Stimulated activated CD4-positive, alpha-beta T cell treated with anti-CD3 and anti-CD28 coated beads, Interleukin-1b, Interleukin-23, amount 100 ng/mL, for 1 hour (primary cell): ENCODE measurements at places on chromosomes 4 and X.

GRCh38 chr4:72666910-72667309 is 97.9 kb upstream of the ADAMTS3 start:
- DNase-seq: no peak

DNA sequence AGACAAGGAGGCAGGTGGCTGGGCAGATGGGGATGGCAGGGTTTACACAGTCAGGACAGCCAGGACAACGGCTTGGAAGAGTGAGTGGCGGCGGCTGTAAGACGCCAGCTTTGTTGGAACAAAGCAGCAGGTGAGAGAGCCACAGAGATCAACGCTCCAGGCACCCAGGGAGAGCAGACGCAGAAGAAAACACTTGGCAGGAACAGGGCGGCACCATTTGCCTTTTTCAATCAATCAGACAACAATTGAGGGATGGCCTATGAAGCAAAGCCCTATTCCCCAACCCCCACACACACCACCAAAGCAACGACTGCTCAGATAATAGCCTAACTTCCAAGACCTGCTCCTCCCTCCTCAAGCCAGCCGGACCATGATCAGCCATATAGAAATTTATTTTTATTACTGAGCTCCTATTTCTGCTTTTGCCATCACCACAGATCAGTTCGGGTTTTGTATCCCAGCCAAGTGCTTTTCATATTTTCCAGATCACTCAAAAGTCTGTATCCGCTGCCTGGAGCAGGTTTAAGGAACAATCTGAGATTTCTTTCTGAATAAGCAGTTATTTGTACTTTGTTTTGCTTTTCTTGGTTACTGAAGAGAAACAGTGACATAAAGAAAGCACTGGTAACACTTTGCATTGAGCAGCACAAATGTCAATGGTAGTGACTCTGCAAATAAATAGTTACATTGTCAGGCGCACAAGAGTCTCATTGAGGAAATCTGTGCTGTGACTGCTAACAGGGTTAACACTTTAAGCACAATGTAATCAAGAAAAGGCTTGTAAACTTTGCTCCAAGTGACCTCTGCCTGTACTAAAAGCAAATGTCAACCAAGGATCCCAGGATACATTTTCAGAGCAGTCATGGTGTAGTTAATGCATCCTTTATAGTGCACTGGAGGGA is 81.8 kb upstream of the RBPJ start:
- DNase-seq: no peak

- DNase-seq: no peak
Observed at GRCh38 chrX:20742106-20742505, 475.4 kb upstream of the RPS6KA3 start.

GRCh38 chr4:188214861-188215260 is 75.6 kb downstream of the TRIML1 start:
- no peak for DNase-seq

DNA sequence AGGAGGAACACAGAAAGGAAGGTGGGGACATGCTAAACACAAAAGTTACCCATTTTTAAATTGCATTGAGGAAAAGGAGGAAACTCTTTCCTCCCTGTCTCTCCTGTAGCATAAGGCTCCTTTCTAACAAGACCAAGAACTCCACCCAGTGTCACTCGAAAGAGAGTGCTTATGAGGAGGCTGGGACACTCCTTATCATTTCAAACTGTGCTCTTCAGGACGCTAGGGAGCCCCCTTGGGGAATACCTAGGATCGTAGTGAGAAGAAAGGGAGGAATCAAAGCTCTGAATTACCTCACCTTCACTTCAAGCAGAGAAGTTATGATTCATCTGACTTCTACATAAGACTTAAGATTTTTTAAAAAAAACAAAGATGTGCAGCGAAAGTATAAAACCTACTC is 65.5 kb downstream of the F9 start:
- no peak for DNase-seq

GRCh38 chrX:25059273-25059672 is 43.5 kb upstream of the ARX start:
- no peak for DNase-seq

GRCh38 chrX:56661193-56661592 is 67.8 kb upstream of the NBDY start:
- no peak for DNase-seq
